Amniotic stem cell (primary cell): ENCODE measurements at places on chromosomes 4 and X.

- no peak for DNase-seq
Measured at GRCh38 chrX:130176354-130176776, 4.6 kb downstream of the RAB33A start.

GRCh38 chrX:734362-734761 is 103.8 kb downstream of the SHOX start:
- DNase-seq: no peak

- DNase-seq: no peak
Measured at GRCh38 chr4:82850684-82851083, 40.3 kb downstream of the SEC31A start.

DNA sequence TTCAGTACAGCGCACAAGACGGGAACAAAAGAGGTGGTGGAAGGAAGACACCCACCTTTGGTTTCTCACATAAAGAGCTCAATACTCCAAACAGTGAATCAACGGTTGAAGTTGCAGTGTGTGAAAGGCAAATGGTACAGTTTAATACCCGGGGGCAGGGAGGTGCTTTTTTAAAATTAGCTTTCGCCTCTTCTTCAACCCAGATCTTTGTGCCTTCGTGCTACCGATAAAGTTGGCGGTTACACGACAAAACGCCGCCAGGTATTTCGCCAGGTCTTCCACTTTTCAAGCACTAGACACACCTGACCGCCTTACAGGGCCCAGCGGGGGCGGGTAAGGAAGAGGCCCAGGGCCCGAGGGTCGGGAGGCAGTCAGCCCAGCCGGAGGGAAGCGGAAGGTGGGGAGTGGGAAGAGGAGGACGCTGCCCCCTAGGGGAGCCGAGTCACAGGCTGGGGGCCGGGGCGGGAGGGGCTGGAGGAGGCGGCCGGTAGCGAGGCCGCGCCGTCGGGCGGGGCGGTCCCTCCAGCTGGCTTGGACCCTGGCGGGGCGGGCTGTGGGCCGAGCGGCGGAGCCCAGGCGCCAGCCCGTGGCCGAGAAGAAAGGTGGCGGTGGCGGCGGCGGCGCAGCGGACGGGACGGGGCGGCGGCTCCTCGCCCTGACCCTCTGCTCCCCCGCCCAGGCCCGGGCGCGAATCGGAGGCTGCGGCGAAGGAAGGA is 16.0 kb downstream of the UTP3 start:
- DNase-seq: peak; percentile 50

GRCh38 chr4:70842761-70843435 is 3.2 kb upstream of the GRSF1 start:
- no peak for DNase-seq

- DNase-seq: no peak
Measured at GRCh38 chrX:124530803-124531202, 184.4 kb downstream of the SH2D1A start.

- no peak for DNase-seq
Measured at GRCh38 chr4:55808186-55808585, 11.4 kb upstream of the EXOC1L start.

GRCh38 chr4:149605601-149606378 is 209.9 kb downstream of the IQCM start:
- no peak for DNase-seq

GRCh38 chr4:7487502-7487901 is 52.8 kb upstream of the PSAPL1 start:
- DNase-seq: no peak

- no peak for DNase-seq
Measured at GRCh38 chr4:47747211-47747610, 90.7 kb downstream of the CORIN start.

DNA sequence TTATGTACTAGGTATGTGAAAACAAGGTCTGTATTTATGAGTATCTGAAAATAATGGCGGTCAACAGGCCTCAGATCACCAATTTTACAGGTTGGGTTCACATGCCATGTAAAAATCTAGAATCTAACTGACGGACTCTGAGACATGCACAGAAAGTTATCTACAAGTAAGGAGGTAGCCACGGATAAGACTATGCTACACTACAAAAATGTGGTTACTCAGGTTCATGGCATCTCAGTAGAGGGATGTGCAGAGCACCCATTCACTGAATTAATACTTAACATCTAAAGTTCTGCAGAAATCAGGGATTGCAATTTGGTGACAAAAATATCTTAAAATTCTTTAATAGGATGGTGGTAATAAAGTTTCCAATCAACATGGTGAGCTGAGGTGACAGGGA is 155.9 kb downstream of the APBB2 start:
- DNase-seq: peak; percentile 30

DNA sequence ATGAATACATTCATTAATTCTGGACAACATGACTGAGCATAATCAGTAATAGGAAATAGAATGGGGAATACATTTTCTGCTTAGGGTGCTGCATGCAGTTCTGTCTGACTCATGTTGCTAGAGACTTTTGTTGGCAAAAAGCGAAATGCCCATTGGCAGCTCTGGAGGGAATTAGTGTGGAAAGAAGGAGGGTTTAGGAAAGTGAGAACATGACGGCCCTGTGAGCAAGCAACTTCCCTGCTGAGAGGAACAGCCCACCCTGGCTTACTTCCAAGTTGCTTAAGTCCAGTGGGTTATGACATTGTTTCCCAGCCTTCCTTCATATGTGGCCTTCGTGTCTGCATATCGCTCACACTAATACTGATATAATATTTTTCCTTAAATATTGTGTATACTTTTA is 13.8 kb downstream of the MAD2L1 start:
- peak; percentile 55 for DNase-seq

DNA sequence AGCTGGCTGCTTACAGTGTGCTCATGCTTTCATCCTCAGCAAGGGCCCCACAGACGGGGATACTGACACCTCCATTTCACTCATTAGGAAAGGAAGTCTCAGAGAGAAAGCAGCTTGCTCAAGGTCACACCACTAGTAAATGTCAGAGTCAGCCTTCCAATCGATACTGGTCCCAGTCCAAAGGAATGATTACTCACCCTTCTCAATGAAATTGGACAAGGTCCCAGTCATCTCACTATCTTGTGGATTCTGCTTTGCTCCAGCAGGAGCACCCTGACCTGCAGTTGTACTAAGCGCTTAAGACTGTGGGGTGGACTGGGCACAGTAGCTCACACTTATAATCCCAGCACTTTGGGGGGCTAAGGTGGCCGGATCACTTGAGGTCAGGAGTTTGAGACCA is 132.2 kb upstream of the SLC34A2 start:
- no peak for DNase-seq

- DNase-seq: no peak
Measured at GRCh38 chr4:165293061-165293460, 34.4 kb upstream of the MSMO1 start.

DNA sequence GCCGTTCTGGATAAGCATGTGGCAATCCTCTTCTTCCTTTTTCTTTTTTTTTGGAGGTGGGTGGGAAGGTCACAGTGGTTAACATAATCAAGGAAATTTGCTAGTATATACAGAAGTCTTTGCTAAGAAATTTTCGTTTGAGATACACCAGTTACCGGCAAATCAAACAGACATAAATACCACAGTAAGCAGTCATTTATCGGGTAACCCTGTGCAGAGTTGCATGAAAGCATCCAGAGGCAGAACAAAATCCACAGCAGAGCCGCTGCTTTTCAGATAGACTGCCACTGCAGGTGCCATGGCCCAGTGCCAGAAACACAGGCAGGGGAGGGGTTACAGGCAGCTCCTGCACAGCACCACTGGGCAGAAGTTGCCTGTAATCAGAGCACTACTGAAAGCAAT is 179.1 kb upstream of the MAB21L2 start:
- no peak for DNase-seq

GRCh38 chr4:8477095-8477635 is 36.6 kb downstream of the TRMT44 start:
- no peak for DNase-seq

DNA sequence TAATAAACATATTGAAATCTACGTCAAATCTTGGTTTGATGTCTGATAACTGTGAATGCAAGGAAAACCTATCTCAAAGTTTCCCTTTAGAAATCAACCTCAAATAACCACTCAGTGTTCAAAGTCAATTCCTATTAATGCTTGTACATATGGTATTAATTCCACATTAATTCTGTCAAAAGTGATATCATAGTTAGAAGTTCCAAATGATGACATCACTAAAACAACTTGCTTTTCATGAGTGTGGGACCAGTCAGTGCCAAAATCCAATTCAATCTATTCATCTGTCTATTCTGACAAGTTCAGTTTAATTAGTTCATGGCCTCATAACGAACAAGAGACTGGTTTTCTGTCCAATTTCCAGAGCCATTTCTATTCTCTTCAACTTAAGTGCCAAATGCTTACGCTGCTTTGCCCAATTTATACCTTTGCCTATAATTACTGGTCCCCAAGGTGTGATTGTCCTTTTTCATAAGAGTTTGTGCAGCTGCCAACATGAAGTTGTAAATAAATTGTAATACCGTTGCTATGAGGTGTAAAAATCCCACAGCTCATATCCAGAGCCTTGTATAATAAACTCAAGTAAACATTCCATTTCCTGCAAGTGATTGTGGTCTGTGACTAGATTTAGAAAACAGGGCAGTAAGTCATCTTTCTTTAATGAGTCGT is 476.2 kb downstream of the RAB28 start:
- DNase-seq: no peak

DNA sequence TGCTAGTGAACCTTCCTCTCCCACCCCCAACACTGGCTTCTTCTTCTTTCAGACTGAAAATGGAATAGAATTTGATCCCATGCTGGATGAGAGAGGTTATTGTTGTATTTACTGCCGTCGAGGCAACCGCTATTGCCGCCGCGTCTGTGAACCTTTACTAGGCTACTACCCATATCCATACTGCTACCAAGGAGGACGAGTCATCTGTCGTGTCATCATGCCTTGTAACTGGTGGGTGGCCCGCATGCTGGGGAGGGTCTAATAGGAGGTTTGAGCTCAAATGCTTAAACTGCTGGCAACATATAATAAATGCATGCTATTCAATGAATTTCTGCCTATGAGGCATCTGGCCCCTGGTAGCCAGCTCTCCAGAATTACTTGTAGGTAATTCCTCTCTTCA is 14.7 kb downstream of the TNMD start:
- DNase-seq: no peak

- peak; percentile 14 for DNase-seq
Measured at GRCh38 chr4:143424276-143424675, 87.6 kb downstream of the GAB1 start.

DNA sequence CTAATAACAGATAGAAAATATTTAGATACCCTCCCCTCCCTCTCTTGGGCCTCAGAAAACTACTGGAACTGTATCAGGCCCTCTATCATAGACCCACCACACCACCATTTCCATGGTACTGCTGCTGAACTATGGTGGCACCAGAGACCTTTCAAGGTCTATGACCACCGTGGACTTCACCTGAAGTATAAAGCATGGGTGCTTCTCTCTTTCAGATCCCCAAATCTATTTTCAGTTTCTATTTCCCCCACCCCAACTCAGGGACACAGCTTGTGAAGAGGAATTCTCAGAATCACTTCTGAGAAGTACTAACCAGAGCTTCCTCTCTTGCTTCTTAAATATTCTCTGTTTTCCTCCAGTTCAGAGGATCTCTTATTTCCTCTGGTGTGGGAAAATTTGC is 840.8 kb upstream of the HTR2C start:
- DNase-seq: no peak

DNA sequence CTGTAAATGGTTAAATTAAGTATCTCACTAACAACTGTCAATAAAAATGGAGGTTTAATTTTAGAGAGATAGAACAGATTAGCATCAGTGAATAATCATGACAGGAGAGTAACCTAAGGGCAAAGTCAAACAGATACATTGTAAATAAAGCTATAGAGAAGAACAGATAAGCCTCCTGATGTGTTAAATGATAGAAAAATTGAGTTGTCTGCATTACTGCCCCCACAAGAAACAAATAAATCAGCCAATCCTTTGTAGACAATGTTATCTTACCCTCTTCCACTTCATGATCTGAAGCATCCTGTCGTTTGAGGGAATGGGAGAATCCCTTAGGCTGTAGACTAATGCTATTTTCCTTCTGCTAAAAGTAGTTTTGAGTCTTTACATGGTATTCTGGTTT is 147.8 kb downstream of the PCDH18 start:
- no peak for DNase-seq

DNA sequence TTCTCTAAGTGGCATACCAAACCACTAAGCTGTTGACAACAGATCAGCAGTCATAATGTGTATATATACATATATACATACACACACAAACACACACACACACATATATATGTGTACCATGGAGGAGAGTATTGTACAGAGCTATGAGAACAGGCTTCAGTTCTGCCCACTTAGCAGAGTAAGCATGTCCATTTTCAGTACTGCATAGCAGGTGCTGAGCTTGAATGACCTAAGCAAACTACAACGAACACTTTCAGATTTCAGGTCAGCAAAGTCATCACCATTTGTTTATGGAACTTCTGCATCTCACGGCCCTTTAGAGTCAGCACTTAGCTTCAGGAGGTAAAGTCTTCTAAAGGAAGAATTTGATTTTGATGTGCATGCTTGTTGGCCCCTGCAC is 735.8 kb upstream of the ATOH1 start:
- DNase-seq: no peak

DNA sequence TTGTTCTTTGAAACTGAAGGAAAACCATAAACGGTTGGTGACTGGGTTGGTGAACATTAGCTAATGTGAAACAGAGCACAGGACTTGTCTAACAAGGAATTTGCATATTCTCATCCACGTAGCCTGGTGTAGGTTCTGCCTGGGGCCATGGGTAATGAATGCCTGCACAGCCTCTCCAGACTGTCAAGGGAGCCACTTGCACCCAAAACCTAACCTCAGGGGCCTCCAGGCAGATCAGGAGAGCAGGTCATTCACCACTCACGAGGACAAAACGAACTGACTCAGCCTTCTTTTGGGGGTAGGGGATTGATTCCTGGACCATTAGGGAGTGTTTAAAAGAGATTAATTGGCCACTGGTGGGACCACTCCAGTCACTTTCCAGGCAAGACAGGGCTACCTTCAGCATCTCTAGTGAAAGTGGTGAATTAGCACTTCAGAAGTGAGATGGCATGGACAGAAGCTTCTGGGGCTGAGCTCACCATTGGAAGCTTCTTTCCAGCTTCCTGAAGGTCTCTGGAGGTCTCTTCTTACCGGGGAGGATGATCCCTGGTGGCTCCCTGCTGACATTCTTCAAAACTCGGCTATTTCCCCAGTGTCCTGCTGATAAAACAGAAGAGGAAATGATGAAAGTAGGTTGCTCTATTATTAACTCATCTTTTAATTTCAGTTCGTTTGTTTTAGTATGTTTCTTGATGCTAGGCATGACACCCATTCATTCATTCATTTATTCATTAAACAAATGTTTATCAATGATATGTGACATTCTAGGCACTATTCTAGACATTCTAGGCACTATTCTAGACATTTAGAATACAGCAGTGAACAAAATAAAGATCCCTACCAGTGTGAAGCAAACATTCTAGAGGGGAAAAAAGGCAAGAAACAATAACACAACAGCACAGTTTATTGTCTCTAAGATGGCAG is 104.5 kb upstream of the LNX1 start:
- DNase-seq: no peak
